Left kidney (tissue), 8 donors: ENCODE measurements at places on chromosomes 1 and 21. TPM values are rescaled to one million over a fixed set of nuclear protein-coding genes. Genes with fewer than 3 reads are reported as not detected.

Gene SSR2
- 362 TPM for polyA plus RNA-seq

Gene NUDT17
- polyA plus RNA-seq, result 7.0 TPM

Gene EIF3I
- polyA plus RNA-seq, result 174 TPM

Gene COL9A2
- 21.1 TPM for polyA plus RNA-seq

Gene RPAP2
- 37.1 TPM for polyA plus RNA-seq

Gene VCAM1
- polyA plus RNA-seq, result 44.6 TPM

Gene SYCP1
- 0.90 TPM for polyA plus RNA-seq

Gene RGS18
- polyA plus RNA-seq, result 1.8 TPM

Gene FBLIM1
- 49.5 TPM for polyA plus RNA-seq

Gene ACTN2
- 0.37 TPM for polyA plus RNA-seq

Gene CORT
- 2.6 TPM for polyA plus RNA-seq

Gene SYT11
- polyA plus RNA-seq, result 21.7 TPM

Gene CENPF
- 153 TPM for polyA plus RNA-seq

Gene GUCA2B
- not detected for polyA plus RNA-seq

Gene TMPRSS2
- polyA plus RNA-seq, result 36.0 TPM

Gene PIK3C2B
- polyA plus RNA-seq, result 20.1 TPM

Gene PROX1
- polyA plus RNA-seq, result 8.5 TPM
